ENCODE measurements at places on chromosomes 1 and 21.

DNA sequence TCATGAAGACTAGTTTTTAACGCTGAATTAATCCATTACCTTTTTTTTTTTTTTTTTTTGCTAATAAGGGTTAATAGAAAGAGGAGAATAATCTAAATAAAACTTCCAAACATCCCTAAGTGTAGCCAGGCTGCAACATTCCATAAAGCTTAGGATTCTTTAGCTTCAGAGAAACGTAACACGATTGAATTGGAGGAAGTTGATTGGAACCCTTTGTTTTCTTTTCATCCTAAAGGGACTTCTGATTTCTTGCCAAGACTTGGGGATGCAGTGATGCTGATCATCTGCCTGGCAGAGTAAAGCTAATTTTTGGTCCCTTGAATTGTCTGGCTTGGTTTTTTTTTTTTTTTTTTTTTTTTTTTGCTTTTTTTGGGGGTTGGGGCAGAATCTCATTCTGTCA lies 142.9 kb downstream of the VPS13D start:
- DNase-seq = no peak

GRCh38 chr1:80241566-80241965 lies 1235.0 kb upstream of the ADGRL4 start:
- DNase-seq = no peak

DNA sequence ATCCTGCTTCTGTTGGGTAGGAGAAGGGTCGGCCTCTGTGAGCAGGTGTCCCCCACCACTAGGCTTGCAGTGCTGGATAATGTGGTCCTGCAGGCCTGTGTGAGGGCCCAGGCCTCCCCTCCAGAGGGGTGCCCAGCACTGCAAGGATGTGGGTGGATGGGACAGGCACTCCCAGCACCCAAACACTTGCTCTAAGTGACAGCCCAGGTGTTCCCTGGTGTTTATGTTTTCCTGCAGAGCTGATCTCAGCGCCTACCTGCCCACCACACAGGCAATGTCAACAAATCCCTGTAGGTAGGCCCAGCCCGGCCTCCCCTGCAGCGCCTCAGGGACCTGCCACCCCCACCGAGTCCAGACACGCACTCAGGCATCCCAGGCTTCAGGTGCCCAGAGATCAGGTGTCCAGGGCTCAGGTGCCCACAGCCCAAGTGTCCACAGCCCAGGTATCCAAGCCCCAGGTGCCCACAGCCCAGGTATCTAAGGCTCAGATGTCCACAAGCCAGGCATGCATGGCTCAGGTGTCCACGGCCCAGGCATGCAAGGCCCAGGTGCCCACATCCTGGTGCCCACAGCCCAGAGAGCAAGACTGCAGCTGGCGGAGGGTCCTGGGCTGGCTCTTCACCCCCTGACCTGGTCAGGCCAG lies 59.2 kb downstream of the WNT9A start:
- no peak for DNase-seq

DNA sequence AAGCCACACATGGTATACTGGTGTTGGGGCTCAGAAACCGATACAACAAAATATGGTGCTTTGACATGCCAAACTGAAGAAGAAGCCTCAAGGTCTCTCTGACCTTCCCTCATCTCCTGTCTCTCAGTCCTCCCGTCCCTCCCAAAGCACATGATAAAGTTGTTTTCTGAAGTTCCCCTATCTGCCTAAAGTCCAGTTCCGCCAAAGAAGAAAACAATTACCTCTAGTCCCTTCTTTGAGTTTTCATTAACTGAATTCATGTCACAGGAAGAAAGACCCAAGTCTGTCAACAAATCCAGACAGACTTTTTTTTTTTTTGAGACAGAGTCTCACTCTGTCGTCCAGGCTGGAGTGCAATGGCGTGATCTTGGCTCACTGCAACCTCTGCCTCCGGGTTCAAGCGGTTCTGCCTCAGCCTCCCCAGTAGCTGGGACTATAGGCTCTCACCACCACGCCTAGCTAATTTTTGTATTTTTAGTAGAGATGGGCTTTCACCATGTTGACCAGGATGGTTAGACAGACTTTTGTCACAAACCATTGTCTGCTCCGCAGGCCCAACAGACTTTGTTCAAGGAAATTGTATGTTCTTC lies 32.2 kb upstream of the SLC2A1 start:
- no peak for DNase-seq

GRCh38 chr1:29256979-29257804 lies 20.9 kb downstream of the PTPRU start:
- DNase-seq = no peak

DNA sequence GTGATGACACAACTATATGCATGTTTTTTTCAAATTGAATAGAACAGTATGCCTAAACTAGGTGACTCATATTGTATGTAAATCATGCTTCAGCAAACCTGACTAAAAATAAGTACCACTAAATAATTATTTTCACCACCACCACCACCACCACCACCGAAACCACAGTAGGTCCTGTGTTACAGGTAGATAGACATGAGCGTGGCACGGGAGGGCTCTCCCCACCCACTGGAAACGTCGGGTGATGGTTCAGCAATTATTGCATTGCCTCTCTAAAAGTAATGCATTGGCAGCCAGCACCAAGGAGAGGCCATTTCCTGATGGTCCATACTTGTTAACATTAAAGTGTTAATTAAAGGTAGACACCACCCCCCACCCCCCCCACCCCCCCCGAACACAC lies 297.0 kb upstream of the NCAM2 start:
- DNase-seq = no peak
